ENCODE measurements at places on chromosomes 11 and 22. TPM values are rescaled to one million over a fixed set of nuclear protein-coding genes. Genes with fewer than 3 reads are reported as not detected.

- H3K4me3 ChIP-seq, result peak within 1 kb of the TSS; percentile 47
- peaks cover 44% of the 10 kb centered on the region for H3K4me1 ChIP-seq
- H3K36me3 ChIP-seq, result no peaks in the 10 kb centered on the region
- H3K27ac ChIP-seq, result no peak within 1 kb of the TSS
- no peak for DNase-seq
- H3K27me3 ChIP-seq, result peaks cover 16% of the 10 kb centered on the region
Observed at GRCh38 chr11:57649826-57650738, at the start of gene YPEL4. Gene YPEL4 (minus strand): TSS chr11:57649912. CDS start chr11:57647107, 2,805 bp downstream.

Gene GLB1L2
- 16.9 TPM for total RNA-seq

Gene BMAL1
- 57.8 TPM for total RNA-seq

DNA sequence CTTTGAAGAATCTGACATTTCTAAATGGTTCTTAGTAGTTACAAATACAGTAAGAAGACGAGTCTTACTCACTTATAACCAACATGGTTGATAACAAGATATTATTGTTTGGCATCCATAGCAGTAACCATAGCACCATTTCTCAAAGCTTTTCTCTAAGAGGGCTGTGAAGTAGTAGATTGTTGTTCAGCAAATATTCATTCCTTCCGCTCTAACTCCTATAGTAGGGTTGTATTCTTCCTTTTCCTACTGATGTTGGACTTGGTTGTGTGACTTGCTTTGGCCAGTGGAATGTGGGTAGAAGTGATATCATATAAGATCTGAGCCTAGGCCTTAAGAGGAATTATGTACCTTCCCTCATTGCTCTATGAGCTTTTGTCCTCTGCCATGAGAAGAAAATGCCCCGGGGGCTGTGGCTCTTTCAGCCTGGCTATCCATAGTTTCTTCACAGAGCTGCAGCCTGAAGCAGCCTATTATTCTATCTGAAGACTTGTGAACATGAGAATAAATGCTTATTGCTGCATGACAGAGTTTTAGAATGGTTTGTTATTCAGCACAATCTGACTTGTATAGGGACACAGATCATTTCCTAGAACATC lies 28.9 kb upstream of the ZBED5 start:
- H3K4me1 ChIP-seq, result no peaks in the 10 kb centered on the region
- no peak for DNase-seq
- H3K36me3 ChIP-seq, result no peaks in the 10 kb centered on the region
- H3K27ac ChIP-seq, result no peak overlapping the region
- H3K4me3 ChIP-seq, result no peak overlapping the region

Gene TMPRSS5
- 2.3 TPM for total RNA-seq

- DNase-seq, result no peak
- H3K4me1 ChIP-seq, result no peaks in the 10 kb centered on the region
Observed at GRCh38 chr11:8744423-8744822, 61.8 kb downstream of the RPL27A start.

Gene SCGB1C1
- total RNA-seq, result not detected

Gene NCF4
- total RNA-seq, result 4.5 TPM

- no peak for DNase-seq
- no peaks in the 10 kb centered on the region for H3K27me3 ChIP-seq
- no peak overlapping the region for H3K27ac ChIP-seq
- no peak overlapping the region for H3K4me3 ChIP-seq
- no peaks in the 10 kb centered on the region for H3K4me1 ChIP-seq
Observed at GRCh38 chr11:39174965-39175364, 2284.5 kb downstream of the LRRC4C start.

DNA sequence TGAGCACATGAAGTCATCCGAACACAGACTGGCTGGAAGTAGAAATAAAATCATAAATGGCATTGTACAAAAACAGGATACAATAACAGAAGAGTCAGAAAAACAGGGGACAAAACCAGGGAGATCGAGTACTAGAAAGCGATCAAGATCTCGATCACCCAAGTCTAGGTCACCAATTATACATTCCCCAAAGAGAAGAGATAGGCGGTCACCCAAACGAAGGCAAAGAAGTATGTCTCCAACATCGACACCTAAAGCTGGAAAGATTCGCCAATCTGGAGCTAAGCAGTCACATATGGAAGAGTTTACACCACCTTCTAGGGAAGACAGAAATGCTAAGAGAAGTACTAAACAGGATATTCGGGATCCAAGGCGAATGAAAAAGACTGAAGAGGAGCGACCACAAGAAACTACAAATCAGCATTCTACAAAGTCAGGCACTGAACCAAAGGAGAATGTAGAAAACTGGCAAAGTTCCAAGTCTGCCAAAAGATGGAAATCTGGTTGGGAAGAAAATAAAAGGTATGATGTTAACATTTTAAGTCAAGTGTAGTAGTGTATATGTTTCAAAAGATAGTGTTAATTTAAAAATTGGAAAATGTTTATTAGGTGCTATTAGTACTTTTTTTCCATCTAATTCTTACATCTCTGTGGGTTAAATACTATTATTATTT lies 9.4 kb downstream of the PCF11 start:
- H3K27ac ChIP-seq, result no peak overlapping the region
- DNase-seq, result no peak
- H3K4me3 ChIP-seq, result no peak overlapping the region
- no peaks in the 10 kb centered on the region for H3K27me3 ChIP-seq

DNA sequence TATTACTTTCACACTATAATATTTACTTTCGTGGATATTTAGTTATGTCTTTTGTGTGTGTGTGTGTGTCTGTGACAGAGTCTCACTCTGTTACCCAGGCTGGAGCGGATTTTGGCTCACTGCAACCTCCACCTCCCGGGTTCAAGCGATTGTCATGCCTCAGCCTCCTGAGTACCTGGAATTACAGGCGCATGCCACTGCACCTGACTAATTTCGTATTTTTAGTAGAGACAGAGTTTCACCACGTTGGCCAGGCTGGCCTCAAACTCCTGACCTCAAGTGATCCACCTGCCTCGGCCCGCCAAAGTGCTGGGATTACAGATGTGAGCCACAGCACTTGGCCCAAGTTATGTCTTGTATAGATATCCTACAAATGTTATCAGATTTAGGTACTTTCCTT lies 9.9 kb downstream of the PISD start:
- DNase-seq, result no peak
- peaks cover 26% of the 10 kb centered on the region for H3K36me3 ChIP-seq
- no peaks in the 10 kb centered on the region for H3K27me3 ChIP-seq
- H3K4me3 ChIP-seq, result no peak overlapping the region
- H3K4me1 ChIP-seq, result peaks cover 14% of the 10 kb centered on the region

- no peak overlapping the region for H3K4me3 ChIP-seq
- no peak for DNase-seq
- peaks cover 2% of the 10 kb centered on the region for H3K27me3 ChIP-seq
- no peaks in the 10 kb centered on the region for H3K4me1 ChIP-seq
- no peak overlapping the region for H3K27ac ChIP-seq
- H3K36me3 ChIP-seq, result no peaks in the 10 kb centered on the region
Observed at GRCh38 chr11:118338637-118339061, 3.9 kb downstream of the CD3D start.

DNA sequence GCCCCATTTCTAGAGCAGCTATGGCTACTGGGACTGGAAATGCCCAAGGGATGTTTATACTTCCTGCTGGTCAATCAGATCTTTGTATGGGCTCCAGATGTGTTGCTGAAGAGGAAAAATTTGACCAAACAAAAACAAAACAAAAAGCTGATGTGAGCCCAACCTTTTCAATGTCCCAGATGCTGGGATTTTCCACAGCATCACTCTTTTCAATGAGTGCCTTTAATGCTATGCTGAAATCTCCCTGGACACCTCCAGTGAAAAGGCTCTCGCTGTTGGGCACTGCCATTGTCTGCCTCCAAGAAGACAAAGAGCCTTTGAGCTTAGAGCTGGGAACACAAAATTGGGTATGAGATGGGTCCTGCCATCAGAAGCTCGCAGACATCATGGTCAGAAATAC lies 671.9 kb downstream of the NTM start:
- no peaks in the 10 kb centered on the region for H3K36me3 ChIP-seq
- no peaks in the 10 kb centered on the region for H3K27me3 ChIP-seq
- no peak overlapping the region for H3K4me3 ChIP-seq
- H3K27ac ChIP-seq, result no peak overlapping the region
- no peaks in the 10 kb centered on the region for H3K4me1 ChIP-seq
- DNase-seq, result no peak

Gene MYO18B
- 1.9 TPM for total RNA-seq

Gene CASP5
- not detected for total RNA-seq

Gene GRIA4
- total RNA-seq, result 1.6 TPM

Gene C22orf42
- total RNA-seq, result not detected

DNA sequence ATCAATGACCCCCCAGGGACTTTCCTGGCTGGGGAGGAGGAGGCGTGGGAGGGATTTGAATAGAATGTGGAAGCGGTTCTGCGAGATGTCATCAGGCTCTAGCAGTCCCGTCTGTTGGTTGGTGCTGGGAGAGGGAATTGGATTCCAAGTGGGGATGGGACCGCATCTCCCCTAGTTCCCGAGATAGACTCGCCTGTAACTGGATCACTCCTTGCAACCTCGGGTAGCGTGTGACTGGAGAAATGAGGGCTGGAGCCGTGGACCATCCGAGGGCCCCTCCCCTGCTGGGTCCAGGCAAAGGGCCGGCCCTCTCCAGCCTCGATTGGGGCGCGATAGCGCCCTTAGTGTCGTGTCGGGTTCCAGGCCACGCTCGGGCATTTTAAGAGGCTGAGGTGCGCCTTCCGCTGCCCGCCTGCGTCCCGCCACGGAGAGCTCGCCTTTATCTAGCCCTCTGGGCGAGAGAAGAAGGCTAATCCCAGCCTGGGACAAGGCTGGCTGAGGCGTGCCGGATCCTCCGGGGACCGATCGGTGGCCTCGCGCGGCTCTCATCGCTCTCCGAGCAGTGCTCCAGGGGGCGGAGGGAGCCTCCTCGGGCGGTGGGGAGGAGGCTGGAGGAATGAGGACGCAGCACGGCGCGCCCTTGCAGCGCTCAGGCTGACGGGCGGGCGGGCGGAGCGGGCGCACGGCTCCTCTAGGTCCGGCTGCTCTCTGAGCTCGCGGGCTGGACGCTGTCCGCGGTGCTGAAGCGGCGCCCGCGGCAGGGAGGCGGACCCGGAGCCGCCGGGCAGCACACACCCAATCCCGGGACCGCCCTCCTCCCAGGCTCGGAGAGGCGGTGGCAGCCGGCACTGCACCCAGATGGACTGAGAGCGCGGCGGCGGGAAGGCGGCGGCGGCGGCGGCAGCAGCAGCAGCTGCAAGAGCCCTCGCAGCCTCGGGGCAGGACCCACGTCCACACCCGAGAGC lies 107.8 kb downstream of the OSBP2 start:
- peak; percentile 79 for DNase-seq
- peak overlapping the region; percentile 40 for H3K4me3 ChIP-seq
- H3K36me3 ChIP-seq, result no peaks in the 10 kb centered on the region
- peaks cover 24% of the 10 kb centered on the region for H3K27me3 ChIP-seq

Gene ZP1
- not detected for total RNA-seq

DNA sequence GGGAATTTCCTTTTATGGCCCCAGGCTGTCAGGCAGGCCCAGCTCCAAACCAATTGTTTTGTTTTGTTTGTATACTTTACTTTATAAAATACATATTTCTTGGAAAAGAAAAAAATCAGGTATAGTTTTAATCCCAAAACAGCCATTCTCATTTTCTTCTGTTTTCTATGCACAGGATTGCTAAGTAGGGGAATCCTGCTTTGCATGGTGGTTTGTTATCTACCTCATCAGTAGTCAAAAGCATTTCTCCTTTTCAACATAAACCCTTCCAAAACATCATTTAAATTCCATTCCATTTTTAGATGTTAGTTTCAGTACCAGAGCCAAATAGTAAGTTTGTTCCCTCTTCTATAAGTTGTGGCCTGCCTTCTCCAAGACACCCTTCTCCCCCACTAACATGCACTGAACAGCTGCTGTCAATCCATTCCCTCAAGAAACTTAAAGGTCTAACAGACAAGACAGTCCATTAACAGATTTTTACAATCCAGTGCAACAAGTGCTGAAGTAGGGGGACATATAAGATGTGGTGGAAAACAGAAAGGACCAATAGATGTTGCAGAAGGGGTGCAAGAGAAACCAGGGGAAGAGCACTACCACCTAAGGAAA lies 3.7 kb downstream of the ILK start:
- DNase-seq, result no peak
- peaks cover 61% of the 10 kb centered on the region for H3K4me1 ChIP-seq
- H3K36me3 ChIP-seq, result peaks cover 31% of the 10 kb centered on the region
- H3K27me3 ChIP-seq, result no peaks in the 10 kb centered on the region
- peak overlapping the region; percentile 28 for H3K27ac ChIP-seq

GRCh38 chr11:80856066-80856465 lies 1415.2 kb upstream of the TENM4 start:
- no peak for DNase-seq
- H3K27me3 ChIP-seq, result no peaks in the 10 kb centered on the region
- H3K4me1 ChIP-seq, result no peaks in the 10 kb centered on the region

Gene YAP1
- 226 TPM for total RNA-seq

DNA sequence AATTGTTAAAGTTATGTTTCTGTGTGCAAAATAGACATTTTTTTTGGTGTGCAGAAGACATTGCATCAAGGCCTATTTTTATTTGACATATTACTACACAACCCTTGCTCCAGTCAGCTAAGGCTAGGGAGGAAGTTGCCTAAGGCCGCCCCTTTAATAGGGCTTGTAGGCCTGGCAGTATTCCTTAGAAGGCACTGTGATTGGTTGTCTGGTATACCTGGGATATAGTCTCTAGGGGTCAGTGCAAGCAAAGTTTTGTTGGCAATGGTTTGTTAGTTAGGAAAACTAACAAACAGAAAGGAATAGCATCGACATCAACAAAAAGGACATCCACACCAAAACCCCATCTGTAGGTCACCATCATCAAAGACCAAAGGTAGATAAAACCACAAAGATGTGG lies 16.9 kb downstream of the CCDC15 start:
- no peak overlapping the region for H3K4me3 ChIP-seq
- no peak overlapping the region for H3K27ac ChIP-seq
- no peaks in the 10 kb centered on the region for H3K36me3 ChIP-seq
- H3K27me3 ChIP-seq, result no peaks in the 10 kb centered on the region

GRCh38 chr11:115521825-115522224 lies 17.6 kb upstream of the CADM1 start:
- DNase-seq, result no peak
- peaks cover 14% of the 10 kb centered on the region for H3K27me3 ChIP-seq
- no peaks in the 10 kb centered on the region for H3K36me3 ChIP-seq
- no peaks in the 10 kb centered on the region for H3K4me1 ChIP-seq
- no peak overlapping the region for H3K27ac ChIP-seq

- H3K27ac ChIP-seq, result no peak overlapping the region
- no peak for DNase-seq
- no peak overlapping the region for H3K4me3 ChIP-seq
- no peaks in the 10 kb centered on the region for H3K27me3 ChIP-seq
- H3K4me1 ChIP-seq, result no peaks in the 10 kb centered on the region
- H3K36me3 ChIP-seq, result no peaks in the 10 kb centered on the region
Observed at GRCh38 chr11:88594274-88594950, 256.9 kb upstream of the CTSC start.

GRCh38 chr22:16932577-16932976 lies 75.4 kb downstream of the GAB4 start:
- no peak for DNase-seq
- H3K36me3 ChIP-seq, result no peaks in the 10 kb centered on the region
- peaks cover 9% of the 10 kb centered on the region for H3K27me3 ChIP-seq
- H3K27ac ChIP-seq, result no peak overlapping the region
- H3K4me3 ChIP-seq, result no peak overlapping the region

Gene CACNA1I
- total RNA-seq, result 0.08 TPM
